ENCODE measurements at places on chromosomes 7 and 10.

GRCh38 chr7:52168085-52168484, 851.5 kb upstream of the COBL start:
- no peak for DNase-seq

- DNase-seq = no peak
Measured at GRCh38 chr7:144545330-144545729, 141.8 kb upstream of the NOBOX start.

GRCh38 chr7:14892961-14893360, 9.6 kb downstream of the DGKB start:
- no peak for DNase-seq

GRCh38 chr7:69166979-69167516, 431.2 kb upstream of the AUTS2 start:
- no peak for DNase-seq

DNA sequence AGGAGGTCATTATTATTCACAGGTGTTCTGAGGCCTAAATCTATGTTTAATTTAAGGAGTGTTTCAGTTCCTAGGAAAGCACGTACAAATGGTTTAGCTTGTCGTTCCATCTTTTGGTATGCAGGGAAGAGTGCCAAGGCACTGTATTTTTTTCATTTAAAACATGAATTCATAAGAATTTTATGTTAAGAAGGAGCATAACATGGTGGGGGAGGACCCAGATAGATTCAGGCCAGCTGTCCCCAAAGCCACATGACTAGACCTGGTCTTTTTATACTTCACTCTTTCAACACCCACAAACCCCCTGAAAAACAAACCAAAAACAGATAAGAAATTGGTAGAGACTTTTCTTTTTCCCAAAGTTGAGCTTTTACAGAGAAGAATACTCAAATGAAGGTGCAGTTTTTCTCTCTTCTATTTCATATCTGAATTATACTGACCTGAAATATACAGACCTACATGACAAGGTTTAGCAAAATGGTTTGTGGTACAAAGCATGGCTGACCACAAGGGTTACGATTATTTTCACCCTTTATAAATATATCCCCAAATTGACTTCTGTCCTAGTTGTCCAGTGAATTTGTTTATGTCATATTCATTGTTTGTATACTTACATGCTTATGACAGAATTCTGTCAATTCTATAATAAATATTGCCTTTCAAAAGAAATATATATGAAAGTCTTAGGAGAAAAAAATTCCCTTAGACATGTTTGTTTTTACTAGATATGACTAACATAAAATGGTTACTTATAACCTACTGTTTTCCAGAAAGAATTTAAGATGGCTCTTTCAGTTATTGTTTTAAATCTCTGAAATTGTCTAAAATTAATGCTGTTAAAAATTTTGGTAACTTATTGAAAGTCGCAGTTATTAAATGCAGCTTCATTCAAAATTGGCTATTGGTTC, 71.3 kb downstream of the AP3M1 start:
- no peak for DNase-seq

GRCh38 chr10:97333601-97334369, 744 bp downstream of the FRAT2 start:
- peak; percentile 87 for DNase-seq

DNA sequence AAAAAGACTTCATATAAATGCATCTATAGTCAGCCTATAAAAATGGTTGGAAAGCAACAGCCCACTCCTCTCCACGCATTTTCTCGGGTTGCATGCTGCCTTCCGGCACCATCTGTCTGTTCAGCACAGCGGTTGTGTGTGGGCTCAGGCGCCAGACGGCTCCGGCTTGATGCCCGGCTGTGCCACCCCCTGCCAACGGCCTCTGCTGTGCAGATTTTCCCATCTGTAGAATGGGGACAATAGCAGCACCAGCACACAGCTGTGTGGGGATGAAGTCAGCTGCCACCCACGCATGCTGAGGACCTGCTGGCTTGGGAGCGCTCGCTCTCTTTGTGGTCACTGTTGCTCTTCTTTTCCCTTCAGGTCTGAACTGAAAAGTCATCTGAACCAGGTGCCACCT, 19.5 kb downstream of the PRKAG2 start:
- DNase-seq = no peak

- no peak for DNase-seq
Measured at GRCh38 chr10:58661336-58661735, 148.7 kb downstream of the BICC1 start.

GRCh38 chr7:154287356-154287755, 235.2 kb downstream of the DPP6 start:
- DNase-seq = no peak

DNA sequence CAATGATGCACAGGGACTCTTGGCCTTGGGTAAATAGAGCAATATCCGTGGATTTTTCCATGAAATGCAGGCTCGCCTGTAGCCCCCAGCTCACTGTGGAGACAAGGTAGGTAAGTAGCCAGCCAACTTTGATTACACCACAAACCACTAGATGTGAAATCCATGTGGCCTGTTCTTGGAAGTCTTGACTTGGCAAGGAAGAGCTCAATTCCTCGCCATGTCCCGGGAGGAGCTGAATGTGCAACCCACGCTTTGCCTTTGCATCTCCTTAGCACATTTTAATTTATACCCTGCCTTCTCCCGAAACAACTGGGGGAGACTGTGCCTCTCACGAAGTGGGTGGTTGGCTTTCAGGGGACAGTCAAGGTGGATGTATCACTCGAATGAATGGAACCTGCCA, 347.7 kb upstream of the MKI67 start:
- DNase-seq = no peak

DNA sequence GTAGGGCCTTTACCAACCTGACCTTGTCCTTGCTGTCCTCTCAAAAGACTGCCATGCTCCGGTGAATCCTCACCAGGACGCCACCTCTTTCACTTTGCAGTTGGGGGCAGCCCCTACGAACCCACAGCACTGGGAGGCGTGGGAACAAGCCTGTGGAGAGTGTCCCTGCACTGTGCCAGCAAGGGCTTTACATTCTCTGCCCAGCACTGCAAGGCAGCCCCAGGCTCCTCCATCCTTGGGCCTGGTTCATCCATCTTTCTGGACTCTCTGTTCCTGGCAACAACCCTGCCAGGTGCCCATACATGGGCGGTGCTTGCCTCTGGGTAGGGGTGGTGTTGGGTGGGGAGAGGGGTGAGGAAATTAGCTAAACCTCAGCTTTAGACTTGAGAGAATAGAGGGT, 1.4 kb downstream of the CHAT start:
- DNase-seq = peak; percentile 25

DNA sequence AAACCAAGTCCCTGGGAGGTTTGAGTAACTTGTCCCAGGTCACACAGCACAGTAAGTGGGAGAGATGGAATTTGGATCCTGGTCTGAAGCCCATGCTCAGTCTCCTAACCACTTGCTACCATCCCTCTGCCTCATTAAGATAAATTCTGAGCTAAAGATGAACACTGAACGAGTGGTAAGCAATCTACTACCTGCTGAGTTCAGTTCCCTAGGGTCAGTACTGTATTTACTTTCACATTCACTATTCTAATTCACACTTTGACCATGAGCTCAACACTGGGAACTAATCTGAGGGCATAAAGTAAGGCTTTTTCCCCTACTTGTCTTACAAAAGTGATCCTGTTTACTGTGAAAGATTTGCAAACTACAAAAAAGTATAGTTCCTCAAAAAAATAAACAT, 2.4 kb downstream of the UROS start:
- DNase-seq = no peak

- peak; percentile 85 for DNase-seq
Measured at GRCh38 chr10:79146611-79147130, 77.9 kb downstream of the ZMIZ1 start.

DNA sequence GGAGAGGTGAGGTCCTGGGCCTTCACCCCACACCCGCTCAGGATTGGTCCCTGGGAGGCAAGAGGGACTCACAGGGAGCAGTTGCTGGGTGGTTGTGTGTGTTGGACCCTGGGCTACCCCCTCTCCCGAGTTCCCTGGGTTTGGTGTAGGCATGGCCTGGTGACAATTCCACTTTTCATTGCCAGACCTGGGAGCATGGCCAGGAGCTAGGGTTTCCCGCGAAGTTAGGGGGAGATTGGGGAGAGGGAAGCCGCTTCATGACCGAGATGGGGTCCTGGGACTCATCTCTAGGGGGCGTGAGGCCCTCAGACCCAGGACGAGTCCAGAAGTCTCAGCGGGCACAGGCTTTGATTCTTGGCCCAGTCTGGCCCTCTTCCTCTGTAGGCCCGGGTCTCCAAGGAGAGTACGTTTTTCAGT, 606 bp downstream of the PALD1 start:
- no peak for DNase-seq

DNA sequence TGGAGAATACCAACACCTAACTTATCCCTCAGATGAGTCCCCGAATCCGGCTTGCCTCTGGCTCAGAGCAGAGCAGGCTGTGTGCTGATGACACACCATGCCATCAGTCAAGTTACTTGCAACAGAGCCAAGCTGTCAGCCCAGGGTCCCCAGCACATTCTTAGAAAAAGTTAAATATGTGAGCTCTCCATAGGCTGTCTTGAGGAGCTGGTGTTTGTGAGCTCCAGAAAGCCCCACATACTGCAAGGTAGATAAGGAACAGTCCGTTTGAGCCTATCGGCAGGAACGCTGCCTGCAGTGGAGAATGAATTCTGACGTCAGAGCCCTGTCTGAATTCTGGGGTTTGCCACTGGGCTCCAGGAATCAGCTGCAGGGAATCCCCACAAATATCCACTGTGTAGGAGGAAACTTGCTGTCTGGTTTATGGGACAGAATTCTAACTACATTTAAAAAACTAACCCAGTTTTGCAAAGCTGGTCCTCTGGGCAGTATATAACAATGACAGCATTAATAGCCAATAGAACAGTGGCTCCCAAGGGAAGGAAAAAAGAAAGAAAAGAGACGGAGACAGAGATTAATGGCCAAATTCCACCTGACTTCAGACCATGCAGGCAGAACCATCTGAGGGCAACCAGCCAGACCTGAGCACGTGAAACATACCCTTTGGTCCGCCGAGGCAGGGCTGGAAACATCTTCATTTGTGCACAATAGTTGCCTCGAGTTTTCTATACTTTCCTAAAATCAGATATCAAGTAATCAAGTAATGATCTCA, 3.6 kb downstream of the SFXN4 start:
- DNase-seq = no peak

GRCh38 chr7:47967123-47967522, 12.3 kb downstream of the HUS1 start:
- DNase-seq = no peak

DNA sequence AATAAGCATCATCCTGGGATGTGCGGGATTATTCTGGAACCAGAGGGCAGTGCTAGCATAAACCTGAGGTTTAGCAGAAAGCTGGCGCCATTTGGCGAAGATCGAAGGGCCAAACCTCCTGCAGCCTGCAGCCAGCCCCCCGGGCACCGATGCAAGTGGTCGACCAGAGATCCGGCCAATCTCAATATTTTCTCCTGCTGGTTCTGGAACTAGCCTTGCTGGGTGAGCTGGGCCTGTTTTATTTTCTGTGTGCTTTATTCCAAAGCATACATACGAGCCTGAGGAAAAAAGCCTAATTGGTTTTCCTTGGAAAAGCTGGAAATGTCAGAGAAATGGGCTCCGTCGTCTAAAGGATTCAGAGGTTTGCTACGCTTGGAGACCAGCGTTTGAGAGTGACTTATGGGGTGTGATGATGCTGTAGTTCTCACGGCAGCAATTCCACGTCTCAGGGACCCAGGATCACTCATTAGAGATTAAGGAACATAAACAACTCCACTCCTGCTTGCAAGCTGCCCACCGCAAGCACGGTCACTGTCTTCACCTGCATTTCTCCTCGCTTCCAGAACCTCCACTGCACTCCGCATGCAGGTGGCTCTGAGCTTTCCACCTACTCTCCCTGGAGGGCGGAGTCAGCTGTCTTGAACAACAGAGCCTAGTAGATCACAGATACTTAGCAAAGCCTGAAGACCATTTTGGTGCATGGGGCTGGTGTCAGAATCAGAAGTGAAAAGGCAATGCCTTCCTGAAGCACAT, 60.2 kb downstream of the PRKAG2 start:
- no peak for DNase-seq

- no peak for DNase-seq
Measured at GRCh38 chr10:17533731-17534130, 79.3 kb upstream of the ST8SIA6 start.

DNA sequence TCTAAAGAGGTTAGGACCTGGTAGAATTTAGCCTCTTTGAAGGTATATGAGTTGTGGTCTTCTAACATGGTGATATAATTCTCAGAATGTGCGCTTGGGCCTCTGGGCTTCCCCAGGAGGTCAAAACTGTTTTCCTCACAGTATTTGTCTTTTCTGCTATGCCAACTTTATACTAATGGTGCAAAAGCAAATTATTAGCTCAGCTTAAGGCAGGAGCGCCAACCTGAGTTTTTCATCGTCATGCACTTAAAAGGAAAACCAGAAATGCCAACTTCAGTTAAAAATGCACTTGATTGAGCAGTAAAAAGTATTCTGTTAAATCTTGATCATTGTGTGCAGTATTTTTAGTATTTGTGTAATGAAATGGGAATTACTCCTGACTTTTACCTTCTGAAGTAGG, 9.7 kb downstream of the TDRD1 start:
- no peak for DNase-seq

DNA sequence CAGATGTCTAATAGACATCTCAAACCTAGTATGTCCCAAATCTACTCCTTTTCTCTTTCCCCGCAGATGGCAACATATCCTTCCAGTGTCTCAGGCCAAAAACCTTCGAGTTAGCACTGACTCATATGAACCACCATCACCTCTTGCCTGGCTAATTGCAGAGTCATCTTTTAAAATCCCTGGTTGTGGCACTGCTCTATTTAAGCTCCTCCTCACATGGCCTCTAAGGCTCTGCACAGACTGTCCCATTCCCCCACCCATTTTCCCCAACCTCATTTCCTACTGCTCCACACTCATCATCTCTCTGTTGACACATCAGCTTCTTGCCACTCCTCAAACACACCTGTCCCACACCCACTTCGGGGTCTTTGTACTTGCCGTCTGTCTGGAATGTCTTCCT, 16.8 kb upstream of the HBP1 start:
- no peak for DNase-seq

- DNase-seq = no peak
Measured at GRCh38 chr7:14351167-14351566, 361.7 kb upstream of the ETV1 start.

DNA sequence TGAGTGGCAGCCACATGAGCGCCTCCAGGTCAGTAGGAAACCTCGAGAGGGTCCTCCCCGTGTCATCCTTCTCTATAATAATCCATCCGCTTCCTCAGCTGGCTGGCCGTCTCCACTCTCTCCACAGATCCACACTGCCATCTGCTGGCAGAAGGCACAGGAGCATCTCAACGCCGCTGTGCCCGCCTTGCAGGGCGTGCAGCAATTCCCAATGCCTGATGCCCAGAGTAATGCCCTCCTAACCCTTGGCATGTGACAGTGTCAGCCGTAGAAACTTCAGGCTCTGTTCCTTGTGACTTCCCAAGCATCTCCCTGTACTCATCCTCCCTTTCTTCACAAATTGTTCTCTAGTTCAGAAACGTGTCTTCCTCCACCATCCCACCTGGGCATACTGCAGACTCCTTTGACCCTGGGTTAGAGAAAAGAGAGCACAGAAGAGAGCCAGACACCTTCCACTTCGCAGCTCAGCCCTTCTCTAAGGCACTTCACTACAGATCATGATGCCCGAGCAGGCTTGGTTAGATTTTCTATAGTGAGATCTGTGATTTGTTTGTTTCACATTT, 70.8 kb downstream of the XPNPEP1 start:
- peak; percentile 83 for DNase-seq

GRCh38 chr7:30142710-30143109, 7.9 kb downstream of the MTURN start:
- peak; percentile 70 for DNase-seq

- no peak for DNase-seq
Measured at GRCh38 chr7:107312418-107312817, 143.6 kb downstream of the HBP1 start.
